Putamen (tissue), 1 donor: ENCODE measurements at places on chromosomes 5 and 9.

DNA sequence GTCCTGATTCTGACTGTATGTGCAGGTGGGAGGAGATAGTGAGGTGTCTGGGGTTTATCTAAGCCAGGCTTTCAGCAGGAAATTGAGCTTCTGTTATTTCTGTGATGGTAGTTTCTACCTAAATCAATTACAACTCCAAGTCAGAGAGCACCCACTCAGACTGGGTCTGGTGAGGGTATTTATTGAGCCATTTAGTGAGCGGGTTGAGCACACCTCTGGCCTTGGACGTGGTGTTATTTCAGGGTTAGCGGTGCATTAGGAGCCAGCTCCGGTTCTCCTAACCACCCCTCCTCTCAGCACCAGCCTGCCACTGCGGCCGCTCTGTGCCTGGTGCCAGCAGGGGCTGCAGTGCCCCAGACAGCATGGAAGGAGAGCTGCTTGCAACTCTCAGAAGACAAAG lies 238.9 kb downstream of the CACNA1B start:
- DNase-seq: no peak

- no peak for DNase-seq
Measured at GRCh38 chr5:187042-187431, 4.3 kb upstream of the LRRC14B start.

DNA sequence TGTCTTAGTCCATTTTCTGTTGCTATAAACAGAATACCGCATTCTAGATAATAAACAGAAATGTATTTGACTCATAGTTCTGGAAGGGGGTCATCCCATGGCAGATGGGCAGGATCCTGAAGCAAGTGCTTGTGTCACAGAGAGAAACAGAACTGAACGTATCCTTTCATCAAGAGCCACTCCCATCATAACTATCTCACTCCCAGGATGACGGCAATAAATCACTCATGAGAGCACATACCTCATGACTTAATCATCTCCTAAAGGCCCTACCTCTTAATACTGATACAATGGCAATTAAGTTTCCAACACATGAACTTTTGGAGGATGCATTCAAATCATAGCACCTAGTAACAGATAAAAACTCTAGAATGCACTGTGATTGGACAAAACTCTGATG lies 142.9 kb downstream of the CAMK4 start:
- DNase-seq: no peak

DNA sequence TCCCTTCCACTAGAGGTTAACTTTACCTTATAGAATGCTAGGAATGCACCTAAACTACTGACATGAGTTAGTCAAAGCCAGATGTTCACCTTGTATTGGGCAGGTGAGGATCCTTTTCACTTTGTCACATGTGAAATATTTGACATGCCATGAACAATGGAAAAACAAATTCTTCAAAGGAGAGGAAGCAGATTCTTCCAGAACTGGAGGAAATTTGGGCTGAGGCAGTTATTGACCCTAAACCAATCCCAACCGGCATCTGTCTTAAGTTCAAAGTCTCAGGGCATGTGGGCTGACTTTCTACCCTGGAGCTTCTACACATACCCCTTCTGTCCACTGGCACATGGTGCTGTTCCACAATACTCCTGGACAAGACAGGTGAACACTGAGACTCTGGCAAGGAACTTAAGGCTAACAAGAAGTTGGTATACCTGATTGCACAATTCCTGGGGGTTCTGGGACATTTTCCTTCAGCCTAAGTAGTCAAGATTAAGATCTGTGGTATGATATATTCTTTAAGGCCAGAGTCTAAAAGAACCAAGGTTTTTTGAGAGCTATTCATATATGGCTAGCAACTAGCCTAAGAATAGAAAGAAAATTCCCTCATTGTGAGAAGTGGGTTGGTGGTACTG lies 2.6 kb downstream of the VLDLR start:
- no peak for DNase-seq
